ENCODE measurements at places on chromosomes 12 and 14.

GRCh38 chr12:88946372-88946997 lies 366.2 kb upstream of the KITLG start:
- no peak for DNase-seq

DNA sequence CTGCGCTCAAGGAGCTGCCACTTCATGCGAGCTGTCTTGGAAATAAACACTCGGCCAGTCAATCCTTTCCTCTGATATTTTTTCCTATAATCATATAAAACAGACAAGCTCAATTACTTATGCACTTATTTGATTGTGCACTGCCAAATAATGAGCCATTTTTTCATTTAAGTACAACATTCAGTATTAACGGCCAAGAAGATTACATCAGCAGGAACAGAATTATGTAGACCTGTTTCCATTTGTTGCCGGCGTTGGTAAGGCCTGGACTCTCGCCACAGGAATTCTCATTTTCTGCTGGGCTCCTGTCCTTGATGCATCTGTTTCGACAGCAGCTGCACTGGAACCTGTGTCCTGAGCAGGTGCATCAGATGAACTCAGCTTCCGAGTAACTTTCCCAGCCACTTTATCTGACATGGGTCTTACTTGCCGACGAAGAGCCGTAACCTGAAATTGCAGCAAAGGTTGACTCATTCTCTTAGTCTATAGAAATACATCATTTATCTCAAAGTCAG lies 110.2 kb downstream of the KIF21A start:
- DNase-seq: no peak

GRCh38 chr14:95097385-95097784 lies 59.9 kb downstream of the DICER1 start:
- DNase-seq: no peak

- DNase-seq: no peak
Measured at GRCh38 chr12:23043646-23044045, 418.7 kb downstream of the ETNK1 start.

DNA sequence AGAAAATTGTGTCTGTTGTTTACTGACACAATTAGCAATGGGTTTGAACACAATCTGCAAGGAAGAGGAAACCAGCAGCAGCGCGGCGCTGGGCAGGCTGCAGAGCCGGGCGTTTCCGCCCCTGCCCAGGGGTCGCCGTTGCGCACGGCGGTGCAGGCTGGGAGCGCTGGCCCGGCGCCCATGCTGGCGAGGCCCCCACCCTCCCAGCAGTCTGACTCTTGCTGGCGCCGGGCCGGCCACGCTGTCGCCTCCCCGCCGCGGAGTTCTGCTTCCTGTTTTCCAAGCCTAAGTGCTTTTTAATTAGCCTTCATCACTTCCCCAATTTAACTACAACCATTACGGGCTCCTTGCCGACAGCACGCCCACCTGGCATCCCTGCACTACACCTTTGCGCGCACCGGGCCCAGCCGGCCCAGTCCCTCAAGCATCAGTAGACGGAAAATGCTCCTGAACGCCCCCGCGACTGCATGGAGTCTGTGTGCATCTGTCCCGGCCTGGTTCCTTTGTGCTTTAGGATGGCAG lies 212.1 kb downstream of the GXYLT1 start:
- DNase-seq: no peak

DNA sequence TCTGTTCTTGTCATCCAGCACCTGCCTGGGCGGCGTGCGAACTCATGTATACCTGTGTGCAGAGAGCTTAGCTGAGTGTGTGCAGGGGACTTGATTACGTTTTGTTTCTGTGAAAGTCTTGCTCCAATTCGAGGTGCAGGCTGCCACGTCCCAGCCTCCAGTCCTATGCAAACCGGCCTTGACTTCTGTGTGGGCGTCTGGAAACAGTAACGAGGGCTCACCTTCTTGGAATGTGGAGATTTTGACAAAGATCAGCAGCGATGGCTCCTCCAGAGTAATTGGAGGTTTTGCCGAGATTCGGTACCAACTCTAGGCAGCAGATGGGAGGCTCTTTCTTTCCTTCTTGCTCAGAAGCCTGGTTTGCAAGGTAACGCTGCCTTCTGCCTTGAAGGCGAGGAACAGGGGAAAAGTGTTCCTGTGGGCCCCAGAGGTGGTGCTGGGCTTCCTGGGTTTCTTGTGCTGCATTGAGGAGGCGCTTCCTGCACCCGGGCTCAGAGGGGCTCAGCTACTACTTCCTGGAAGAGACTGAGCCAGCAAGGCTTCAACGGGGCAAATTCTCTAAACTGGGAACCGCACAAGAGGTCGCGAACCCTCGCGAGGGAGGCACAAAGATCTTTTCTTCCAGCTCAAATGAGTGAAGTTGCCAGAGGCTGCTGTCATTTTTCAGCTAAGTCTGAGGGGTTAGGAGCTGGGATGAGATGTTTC lies 249.0 kb downstream of the AACS start:
- DNase-seq: no peak

DNA sequence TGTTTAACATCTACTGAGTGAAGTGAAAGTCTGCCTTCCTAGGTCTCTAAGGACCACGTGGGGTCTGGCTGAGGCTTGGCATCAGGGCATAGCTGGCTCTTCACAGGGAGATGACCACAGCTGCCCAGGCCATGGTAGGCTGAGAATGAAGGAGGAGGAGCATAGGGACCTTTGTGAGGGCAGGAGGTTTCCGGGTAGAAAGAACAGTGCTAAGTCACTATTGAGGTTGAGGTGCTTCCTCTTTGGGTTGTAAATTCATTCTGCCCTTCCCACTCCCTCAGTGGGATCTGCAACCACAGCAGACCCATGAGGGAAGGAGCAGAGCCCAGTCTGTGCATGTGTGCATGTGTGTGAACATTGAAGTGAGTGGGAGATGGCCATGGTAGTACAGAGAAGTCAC lies 909.6 kb downstream of the VRK1 start:
- DNase-seq: no peak

- no peak for DNase-seq
Measured at GRCh38 chr12:41532072-41532471, 344.0 kb downstream of the PDZRN4 start.

- no peak for DNase-seq
Measured at GRCh38 chr14:61111209-61111665, 130.2 kb downstream of the SLC38A6 start.

- no peak for DNase-seq
Measured at GRCh38 chr12:10750385-10750727, 27.2 kb upstream of the YBX3 start.

DNA sequence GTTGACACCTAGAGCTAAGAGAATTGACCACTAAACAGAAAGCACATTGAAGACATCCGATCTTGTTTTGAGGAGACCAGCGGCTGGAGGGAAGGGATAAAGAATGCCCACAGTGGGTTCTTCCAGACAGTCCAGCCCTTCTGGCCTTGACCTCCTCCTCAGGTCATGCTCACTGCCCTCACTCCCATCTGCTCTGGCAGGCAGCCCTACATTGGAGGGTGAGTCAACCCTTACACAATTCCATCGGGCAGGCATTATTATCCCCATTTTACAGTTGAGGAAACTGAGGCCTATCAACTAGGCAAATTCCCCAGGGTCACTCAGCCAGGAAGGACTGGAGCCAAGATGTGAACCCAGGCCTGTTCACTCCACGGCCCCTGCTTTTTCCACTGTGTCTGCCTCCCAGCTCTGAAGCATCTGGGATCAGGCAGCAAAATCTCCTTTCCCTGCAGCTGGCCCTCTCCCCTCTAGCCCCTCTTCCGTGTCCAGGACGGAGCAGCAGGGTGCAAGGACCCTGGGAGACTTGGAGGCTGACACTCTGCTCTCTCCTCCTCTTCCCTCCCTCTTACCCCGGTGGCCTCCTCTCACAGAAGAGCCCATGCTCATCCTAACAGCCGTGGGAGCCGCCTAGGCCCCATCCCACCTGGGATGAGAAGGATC lies 5.3 kb downstream of the SCNN1A start:
- no peak for DNase-seq

DNA sequence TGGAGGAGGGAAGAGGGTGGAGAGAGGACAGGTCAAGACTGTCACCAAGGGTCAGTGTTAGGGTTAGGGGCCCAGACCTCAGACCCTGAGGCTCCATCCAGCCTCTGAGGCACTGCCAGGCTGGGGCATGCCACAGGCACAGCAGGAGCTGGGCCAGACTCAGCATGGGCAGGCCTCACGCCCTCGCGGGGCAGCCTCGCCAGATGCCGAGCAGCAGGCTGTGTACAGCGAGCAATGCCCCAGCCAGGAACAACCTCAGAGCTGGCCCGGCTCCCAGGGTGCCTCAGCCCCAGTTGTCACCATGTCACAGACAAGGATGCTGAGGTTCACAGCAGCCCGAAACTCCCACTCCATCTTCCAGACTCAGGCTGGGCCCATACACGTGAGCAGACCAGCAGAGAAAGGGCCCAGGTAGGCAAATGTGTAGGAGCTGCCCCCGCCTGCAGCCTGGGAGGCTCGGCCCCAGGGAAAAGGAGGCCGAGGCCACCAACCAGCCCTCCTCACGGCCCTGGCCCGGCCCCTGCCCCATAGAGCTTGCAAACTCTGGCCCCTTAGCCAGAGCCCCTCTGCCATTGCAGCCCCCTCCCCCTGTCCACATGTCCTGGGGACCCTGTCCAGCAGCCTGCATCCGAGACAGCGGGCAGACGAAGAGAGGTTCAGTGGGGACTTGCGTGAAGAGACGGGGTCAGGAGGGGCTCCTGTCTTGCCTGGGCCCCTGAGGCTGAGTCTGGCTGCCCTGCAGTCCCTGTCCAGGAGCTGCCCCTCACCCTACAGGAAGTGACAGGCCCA lies 7.5 kb downstream of the C14orf180 start:
- no peak for DNase-seq

DNA sequence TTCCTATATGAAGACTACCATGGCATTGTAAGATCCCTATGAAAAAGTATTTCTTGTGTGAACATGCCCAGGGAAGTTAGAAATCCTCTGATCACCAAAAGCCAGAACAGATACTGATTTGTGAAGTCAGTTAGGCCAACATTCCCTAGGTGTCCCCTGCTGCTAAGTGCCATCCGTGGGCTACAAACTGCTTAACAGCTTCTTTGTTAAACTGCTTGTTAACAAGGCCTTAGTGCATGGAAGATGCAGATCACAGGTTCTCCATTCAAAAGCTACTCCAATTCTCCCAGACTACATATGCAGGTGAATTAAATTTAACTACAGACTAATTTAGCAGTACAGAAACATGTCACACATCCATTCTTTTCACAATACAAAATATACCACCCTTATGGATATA lies 108.2 kb downstream of the PRICKLE1 start:
- no peak for DNase-seq

All from central memory CD4-positive, alpha-beta T cell (primary cell).